Stimulated activated CD4-positive, alpha-beta T cell treated with anti-CD3 and anti-CD28 coated beads, Interleukin-2, amount 100 ng/mL, for 48 hours (primary cell): ENCODE measurements at places on chromosomes 12 and 14.

- no peak for DNase-seq
Measured at GRCh38 chr12:109010259-109010658, 10.6 kb downstream of the SVOP start.

DNA sequence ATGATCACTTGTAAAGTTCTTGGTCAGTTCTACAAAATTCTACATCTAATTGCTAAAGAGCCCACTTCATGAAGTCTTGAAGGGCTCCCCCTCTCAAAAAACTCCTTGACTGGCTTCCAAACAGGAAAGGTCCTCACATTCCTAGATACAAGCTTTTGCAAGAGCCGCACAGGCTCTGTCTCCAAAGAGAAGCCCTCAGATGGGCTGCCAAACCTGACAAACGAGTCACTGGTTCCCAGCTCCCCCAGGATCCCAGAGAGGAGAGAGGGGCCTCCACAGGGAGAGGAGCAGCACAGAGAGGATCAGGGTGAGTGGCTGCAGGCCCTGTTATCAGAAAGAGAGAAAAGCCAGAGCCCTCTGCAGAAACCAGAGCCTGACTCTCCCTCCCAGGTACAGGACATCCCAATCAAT lies 5.8 kb downstream of the NID2 start:
- no peak for DNase-seq

GRCh38 chr14:71089971-71090370 lies 182.7 kb downstream of the PCNX1 start:
- DNase-seq: no peak

GRCh38 chr14:80356413-80356812 lies 145.1 kb upstream of the DIO2 start:
- no peak for DNase-seq

DNA sequence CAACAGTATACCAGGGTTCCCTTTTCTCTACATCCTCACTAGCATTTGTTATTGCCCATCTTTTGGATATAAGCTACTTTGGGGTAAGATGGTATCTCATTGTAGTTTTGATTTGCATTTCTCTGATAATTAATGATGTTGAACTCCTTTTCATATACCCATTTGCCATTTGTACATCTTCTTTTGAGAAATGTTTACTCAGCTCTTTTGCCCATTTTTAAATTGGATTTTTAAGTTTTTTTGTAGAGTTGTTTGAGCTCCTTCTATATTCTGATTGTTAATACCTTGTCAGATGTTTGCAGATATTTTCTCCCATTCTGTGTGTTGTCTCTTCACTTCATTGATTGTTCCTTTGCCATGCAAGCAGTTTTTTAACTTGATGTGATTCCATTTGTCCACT lies 22.2 kb downstream of the ESR2 start:
- DNase-seq: no peak
